Stimulated activated CD4-positive, alpha-beta T cell treated with anti-CD3 and anti-CD28 coated beads, TNF-alpha, amount 100 ng/mL, for 4 hours (primary cell): ENCODE measurements at places on chromosomes 3 and 15.

GRCh38 chr3:188589071-188589470 is 435.1 kb downstream of the LPP start:
- DNase-seq = no peak

- no peak for DNase-seq
Observed at GRCh38 chr15:65470866-65471265, 46.6 kb downstream of the DPP8 start.

DNA sequence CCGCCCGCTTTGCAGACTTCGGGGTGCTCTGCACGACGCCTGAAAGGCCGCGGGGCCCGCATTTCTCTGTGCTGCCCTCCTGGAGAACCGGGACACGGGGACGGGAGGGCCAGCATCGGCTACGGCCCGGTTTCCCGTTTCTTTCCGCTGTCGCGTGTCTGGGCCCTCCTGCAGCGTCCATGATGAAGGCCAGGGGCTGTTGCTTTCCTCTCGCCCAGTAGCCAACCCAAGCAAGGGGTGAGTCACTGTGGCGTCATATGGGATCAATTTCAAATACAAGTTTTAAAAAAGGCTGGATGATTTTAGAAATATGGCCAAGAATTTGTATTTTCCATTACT is 435 bp downstream of the SLC35G2 start:
- DNase-seq = no peak

GRCh38 chr3:8757551-8758518 is 11.6 kb downstream of the OXTR start:
- DNase-seq = no peak

DNA sequence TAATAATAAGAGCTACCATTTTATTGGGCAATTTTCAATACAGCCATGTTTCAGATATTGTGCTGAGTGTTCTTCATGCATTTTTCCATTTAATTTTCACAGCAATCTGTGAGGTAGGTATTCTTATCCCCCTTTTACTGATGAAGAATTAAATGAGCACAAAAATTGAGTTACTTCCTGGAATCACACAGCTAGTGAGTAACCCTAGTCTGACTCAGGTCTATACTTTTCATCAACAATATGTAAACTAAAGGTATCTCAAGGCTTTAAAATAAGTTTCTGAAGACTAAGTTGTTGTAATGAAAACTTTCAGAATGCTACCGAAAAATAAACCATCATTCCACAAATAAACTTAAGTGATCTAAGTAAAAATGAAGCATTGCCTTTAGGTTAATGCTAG is 22.3 kb downstream of the HACD2 start:
- no peak for DNase-seq

DNA sequence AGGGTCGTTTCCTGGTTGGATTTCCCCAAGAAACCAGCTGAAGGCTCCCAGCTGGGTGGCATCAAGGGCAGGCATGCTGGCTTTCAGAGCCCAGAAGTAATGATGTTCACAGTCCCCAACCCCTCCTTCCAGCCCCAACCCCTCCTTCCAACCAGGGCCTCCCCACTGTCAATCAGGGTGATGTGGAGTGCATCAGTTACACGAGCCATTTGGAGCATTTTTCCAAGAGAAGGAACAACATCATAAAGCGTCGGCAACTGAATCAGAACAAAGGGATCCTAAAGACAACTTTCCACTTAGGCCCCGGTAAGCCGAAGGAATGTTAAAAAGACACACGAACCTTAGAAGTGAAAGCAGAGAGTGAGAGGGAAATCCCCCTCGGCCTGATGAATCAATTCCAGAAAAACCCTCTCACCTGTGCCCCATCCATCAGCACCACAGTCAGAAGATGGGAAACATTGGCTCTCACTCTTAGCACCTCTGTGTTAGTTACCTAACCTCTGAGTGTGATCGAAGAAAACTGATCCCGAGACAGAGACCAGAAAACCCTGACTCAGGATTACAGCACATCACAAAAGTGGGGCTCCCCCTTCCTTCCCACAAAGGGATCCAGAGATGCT is 101.2 kb upstream of the WNT5A start:
- DNase-seq = no peak

DNA sequence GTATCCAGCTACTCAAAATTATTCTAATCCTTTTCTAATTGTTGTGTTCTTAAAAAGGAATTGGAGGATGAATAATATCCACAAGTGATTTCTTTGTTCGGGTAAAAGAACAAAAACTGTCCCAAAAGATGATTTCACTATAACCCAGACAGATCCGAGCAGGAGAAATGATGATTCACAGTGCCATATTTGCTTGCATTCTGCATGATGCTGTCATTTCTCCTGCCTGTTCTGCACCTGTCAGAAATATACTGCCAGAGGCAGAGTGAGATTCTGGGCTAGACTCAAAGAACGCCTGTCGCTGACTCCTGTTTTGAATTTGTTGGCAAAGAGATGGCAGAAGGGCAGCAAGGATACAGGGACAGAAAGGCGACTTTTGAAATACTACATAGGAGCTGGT is 34.7 kb upstream of the SLC24A5 start:
- DNase-seq = no peak

DNA sequence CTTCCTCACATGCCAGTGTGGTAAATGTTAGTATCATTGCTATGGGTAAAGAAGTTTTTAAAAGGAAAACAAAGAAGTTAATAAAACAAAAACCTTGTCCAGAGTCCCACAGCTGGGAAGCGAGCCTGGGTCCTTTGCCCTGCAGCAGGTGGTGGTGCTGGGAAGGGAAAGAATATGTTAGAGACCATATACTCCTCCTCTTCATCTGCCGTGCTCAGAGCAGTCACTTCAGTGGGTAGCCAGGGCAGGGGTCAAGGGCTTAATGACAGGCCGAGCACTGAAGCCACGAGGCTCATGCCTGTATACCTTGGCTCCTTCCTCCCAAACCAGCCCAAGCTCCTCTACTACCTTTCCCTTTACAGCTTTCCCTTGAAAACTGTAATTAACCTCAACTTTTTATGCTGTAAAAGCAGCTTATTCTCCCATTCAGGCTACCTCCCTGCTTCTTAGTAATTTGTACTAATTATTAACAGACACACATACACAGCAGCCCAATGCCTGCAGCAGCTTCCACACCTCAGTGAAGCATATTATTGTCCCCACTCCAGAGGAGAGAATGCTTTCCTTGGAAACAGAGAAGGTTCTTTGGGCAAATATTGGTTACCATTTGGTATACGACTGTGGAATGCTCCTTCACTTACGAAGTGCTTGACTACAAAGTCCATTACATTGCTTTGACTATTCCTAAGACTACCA is 362.1 kb downstream of the EPHB1 start:
- DNase-seq = no peak

DNA sequence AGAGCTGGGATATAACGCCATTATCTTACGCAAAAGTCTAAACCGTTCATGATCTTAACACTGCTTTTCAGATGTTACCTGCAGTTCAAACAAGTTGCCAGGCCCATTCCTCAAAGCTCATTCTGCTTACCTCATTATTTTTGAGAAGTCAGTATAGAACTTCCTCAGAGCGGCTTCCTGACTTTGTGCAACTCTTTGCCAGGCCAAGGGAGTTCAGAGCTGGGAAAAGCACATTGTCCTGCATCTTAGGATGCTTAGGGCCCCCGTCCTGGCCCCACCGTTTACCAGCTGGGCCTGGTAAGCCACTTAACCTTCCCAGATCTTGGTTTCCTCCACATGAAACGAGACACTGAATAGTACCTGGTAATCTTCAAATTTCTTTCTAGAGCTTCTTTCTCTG is 6.8 kb upstream of the C2CD4B start:
- DNase-seq = no peak

DNA sequence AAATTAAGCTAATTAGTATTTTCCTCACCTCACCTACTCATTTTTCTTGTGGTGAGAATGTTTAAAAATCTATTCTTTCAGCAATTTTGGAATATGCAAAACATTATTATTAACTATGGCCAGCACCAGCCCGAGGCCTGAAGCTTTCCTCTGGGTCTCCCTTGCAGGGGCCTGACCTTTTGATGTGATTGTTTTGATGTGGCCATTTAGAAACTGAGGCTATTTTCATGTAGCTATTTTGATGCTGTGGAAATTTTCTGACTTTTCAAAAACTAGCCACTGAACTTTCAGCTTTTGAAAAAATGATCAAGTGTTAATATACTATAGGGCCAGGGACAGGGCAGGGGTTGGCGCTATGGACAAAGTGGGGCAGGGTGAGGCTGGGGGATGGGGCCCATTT is 8.2 kb upstream of the CCR9 start:
- no peak for DNase-seq

- no peak for DNase-seq
Observed at GRCh38 chr3:94529816-94530215, 467.0 kb downstream of the NSUN3 start.

GRCh38 chr3:20055842-20056241 is 15.6 kb downstream of the KAT2B start:
- DNase-seq = no peak

- no peak for DNase-seq
Observed at GRCh38 chr3:64278625-64279024, 53.4 kb upstream of the PRICKLE2 start.

GRCh38 chr3:130755666-130756065 is 9.0 kb upstream of the PIK3R4 start:
- DNase-seq = no peak

DNA sequence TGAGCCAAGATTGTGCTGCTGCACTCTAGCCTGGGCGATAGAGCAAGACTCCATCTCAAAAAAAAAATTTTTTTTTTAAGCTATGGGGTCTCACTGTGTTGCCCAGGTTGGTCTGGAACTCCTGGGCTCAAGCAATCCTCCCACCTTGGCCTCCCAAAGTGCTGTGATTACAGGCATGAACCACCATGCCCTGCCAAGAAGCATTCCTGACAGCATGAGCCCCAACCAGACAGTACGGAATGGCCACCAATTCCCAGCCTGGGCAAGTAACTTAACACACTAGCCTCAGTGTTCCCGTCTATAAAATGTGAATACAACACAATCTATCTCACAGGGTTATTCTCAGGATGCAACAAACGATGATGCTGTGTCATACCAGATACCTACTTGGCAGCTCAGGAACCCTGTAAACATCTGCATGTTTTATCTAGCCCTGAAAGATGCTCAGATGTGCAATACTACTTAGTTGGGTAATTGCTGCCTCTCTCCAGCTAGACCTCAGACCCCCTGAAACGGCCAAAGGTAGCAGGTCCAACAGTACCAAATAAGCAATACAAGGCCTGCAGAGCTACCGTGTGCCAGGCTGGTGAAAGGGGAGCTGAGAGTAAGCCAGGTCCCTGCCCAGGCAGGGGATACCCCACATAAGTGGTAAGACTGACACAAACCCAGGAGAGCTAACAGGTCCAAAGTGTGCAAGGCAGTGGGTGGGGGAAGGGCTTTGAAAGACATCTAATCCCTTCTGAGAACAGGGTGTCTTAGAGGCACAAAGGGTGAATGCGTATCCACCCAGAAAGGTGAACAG is 1.9 kb downstream of the TKT start:
- DNase-seq = no peak

DNA sequence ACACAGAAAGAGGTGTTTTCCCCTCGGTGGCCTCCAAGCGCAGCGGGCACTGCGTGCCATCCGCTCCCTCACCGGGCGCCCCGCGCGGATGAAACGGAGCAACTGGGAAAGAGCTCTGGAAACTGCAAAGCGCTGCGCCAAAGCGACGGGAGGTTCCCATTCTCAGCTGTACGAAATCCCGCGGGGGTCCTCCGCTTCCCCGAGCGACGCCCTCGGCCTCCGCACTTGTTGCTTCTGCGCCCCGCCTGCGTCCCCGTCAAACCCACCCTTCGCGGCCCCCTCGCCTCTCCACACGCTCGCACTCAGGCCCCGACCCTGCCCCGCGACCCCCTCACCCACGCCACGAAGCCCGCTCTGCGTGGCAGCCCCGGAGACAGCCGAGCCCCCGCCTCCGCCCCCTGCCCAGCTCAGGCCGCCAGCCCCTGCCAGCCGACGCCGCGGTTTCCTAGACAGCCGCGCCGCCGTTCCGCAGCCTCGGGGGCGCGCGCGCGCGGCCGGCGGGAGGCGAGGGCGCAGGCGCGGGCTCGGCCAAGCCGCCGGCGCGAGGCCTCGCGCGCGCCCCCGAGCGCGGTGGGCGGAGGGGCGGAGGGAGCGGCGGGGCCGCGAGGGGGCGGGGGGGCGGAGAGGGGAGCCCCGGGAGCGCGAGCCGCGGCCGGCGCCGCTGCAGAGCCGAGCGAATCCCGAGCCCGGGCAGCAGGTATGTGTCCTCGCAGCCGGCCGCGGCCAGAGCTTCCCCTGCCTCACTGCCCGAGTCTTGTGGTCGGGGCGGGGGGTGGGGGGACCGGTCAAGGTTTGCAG is at the start of gene TMEM266:
Gene TMEM266 (plus strand): TSS at position 666 of the 798 bp plus-strand sequence. CDS start 74,279 bp downstream, outside the sequence.
- no peak for DNase-seq

DNA sequence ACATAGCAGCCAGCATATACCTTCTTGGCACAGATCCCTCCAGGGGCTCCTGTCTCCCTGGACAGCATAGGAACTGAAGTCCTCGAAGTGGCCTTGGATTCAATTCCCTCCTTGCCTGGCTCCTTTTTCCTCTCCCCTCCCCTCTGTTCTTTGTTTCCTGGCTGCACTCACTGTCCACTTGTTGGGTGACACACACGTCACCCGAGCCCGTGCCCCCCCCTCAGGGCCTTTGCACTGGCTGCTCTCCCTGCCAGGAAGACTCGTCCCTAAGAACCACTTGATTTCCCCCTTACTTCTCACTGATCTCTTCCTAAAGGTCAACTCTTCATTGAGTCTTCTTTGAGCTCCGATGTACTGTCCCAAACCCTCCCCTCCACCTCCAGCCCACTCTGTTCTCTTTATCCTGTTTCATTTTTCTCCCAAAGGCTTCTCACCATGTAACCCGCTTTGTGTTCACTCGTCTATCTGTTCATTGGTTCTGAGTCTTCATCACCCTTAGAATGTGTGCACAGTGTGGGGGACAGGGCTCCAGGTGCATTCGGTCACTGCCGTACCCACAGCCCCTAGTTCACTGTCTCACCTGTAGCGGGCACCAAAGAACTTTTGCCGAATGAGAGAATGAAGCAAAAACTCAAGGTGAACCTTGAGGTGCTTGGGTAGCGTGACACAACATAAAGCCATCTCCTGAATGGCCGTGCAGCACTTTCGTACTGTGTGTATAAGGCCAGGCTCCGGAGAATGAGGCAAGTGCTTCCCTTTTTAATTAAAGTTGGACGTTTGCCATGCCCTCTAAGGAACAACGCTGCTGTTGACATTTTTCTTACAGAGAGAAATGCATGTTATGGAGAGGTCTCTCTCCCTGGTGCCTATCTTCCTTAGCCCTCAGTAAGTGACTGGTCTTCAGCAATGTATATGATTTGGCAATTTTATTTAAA is 74.0 kb downstream of the CHRNA7 start:
- no peak for DNase-seq

GRCh38 chr3:70703305-70704102 is 391.1 kb upstream of the MDFIC2 start:
- no peak for DNase-seq

DNA sequence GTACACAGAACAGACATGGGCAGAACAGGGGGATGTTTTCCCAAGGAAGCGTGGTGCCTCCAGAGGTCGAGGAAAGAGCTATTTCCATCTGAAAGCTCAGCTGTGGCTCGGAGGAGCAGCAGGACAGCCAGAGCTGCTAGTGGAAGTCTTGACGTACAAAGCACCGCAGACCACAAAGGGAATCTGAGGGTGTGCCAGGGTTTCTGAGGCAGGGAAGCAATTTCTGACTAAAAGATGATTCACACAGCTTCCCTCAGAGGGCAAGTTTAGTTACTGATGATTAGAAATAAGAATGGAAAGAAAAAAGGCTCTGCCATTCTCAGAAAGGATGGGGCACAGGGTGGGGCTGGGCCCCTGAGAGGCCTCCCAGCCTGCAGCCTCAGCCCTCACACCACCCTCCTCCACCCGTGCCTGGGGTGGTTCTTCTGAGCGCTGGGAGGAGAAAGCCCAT is 45.8 kb upstream of the SEC13 start:
- no peak for DNase-seq
